ENCODE measurements at places on chromosomes 5 and 9. TPM values are rescaled to one million over a fixed set of nuclear protein-coding genes. Genes with fewer than 3 reads are reported as not detected.

DNA sequence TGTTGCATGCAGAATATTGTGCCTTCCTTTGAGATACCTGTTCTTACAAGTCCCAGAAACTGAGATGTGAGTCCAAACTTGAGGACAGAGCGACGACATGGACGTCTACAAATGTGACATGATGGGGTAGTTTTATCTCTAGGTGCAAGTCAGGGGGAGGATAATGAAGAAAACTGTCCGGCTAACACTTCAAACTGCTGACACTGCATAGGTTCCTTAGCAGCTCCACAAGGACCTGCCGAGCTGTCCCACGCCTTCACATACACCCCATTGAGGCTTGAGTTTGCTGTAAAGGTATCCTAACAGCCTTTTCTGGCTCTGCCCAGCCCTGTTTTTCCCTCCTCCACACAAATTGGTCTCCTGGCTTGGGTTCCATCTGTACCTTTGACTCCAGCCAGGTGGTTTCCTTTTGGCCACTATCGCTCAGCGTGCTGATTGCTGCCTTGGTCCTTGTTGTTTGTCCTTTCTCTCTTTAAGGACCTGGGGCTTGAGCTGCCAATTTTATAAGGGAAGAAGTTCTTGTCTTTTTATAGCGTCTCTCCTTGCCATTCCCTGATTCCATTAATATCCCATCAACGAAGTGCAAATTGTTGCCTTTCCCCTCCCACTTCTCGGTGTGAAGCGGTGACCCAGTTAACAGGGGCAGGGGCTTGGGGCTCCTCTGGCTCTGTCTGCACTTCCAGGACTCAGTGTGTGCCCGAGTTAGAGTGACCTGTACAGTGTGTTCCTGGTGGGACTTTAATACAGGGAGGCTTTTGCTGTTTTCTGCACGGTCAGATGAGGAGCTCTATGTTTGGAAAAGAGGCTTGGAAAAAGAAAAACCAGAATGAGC is 100.3 kb downstream of the PCSK1 start:
- peaks cover 27% of the 10 kb centered on the region for H3K4me1 ChIP-seq
- no peak overlapping the region for H3K27ac ChIP-seq
- H3K4me3 ChIP-seq = no peak overlapping the region
- H3K27me3 ChIP-seq = no peaks in the 10 kb centered on the region
- H3K36me3 ChIP-seq = no peaks in the 10 kb centered on the region
- DNase-seq = no peak

PCDHGA4 gene
- 0.79 TPM for polyA plus RNA-seq

FOXD4L4 gene
- polyA plus RNA-seq = 0.03 TPM

SNX30 gene
- 22.4 TPM for polyA plus RNA-seq

- H3K4me1 ChIP-seq = no peaks in the 10 kb centered on the region
- no peak overlapping the region for H3K4me3 ChIP-seq
- DNase-seq = no peak
- no peaks in the 10 kb centered on the region for H3K36me3 ChIP-seq
- H3K27ac ChIP-seq = no peak overlapping the region
- H3K27me3 ChIP-seq = no peaks in the 10 kb centered on the region
Observed at GRCh38 chr5:5044247-5044840, 95.8 kb upstream of the ADAMTS16 start.

Measured in large intestine (tissue), 12 donors.